ENCODE measurements at places on chromosomes 1 and 21. TPM values are rescaled to one million over a fixed set of nuclear protein-coding genes. Genes with fewer than 3 reads are reported as not detected.

Gene INAVA
- 25.1 TPM for total RNA-seq

DNA sequence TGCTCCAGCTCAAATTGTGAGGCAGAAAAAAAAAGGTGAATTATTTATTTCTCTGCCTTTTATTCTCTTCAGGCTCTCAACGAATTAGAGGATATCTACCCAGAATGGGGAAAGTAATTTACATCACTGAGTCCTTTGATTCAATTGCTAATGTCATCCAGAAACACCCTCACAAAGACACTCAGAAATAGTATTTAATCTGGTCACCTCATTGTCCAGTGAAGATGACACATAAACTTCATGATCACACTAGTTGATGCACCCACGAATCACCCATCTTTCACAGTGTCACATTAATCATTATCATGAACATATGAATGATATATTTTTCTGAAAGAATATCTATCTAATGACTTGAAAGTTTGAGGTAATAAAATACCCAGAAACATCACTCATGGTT, 868.5 kb downstream of the BRINP3 start:
- DNase-seq = no peak

GRCh38 chr1:53327182-53327913, 522 bp downstream of the LRP8 start:
- DNase-seq = peak; percentile 46

DNA sequence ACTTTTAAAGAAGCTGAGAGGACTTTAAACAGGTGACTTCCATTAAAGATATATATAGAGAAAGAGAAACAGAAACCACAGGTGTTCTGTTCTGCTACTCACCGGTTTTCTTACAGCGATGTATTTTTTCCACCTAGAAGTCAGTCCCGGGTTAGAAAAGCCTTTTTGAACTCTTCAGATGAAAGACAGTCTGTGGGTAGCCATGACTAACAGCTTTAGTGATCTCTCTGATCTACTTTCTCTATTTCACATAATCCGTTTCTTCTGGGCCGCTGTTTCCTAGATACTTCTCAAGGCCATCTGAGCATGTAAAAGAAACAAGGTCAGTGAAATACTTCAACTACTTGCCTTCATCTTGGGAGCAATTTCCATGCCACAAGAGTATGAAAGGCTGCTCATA, 25.1 kb downstream of the WDR64 start:
- no peak for DNase-seq

DNA sequence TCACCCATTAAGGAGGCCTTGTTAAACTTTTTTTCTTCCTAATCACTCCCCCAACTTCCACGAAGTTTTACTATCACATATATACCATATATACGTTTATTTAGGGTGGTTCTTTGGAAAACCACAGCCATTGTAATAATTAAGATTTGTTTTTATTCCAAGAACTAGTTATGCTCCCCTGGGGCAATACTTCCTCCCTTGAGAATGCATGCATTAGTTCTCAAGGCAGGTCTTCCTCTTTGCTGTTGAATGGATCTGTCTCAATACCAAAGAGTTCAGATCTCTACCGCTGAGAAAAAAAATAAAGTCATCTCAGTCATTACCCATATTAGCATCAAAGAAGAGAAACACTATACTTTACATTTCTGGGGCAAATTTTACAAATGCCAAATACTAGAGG, 567.7 kb upstream of the RGS18 start:
- no peak for DNase-seq

DNA sequence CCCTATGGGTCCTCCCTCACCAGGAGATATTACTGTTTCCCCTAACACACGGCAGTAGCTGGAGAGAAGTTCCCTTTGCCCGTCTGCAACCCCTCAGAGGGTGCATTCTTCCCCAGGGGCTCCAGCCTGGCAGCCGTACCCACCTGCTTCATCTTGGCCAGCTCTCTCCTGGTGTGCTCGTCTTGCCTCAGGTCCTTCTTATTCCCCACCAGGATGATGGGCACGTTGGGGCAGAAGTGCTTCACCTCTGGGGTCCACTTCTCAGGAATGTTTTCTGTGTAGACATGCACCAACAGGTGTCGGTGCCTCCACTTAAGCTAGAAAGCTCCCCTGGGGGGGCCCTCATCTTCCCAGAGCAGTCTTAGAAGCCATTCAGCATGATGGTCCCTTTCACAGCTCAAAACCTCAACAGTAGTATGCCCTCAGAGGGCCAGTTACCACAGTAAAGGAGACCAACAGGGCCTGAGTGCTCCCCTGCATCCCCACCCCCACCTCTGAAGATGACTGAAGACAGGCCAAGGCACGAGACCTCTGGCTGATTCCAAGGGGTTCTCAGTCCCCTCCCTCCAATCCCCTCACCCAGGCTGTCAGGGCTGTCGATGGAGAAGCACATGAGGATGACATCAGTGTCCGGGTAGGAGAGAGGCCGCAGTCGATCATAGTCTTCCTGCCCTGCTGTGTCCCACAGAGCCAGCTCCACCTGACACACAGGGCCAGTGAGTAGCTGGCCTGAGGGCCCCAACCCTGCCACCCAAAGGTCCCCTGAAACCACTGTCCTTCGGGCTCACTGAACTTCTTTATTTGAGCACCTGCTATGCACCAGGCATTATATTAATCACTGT, 4.3 kb downstream of the RHOC start:
- DNase-seq = no peak

Measured in MCF 10A (cell line).